ENCODE measurements at places on chromosomes 4 and X.

- no peak for DNase-seq
These were observed 71.3 kb downstream of the SLC9A7 start for GRCh38 chrX:46687619-46688018.

GRCh38 chrX:40809210-40809609 lies 73.9 kb upstream of the MED14 start:
- DNase-seq = no peak

GRCh38 chrX:114650351-114650750 lies 66.5 kb downstream of the HTR2C start:
- DNase-seq = no peak

DNA sequence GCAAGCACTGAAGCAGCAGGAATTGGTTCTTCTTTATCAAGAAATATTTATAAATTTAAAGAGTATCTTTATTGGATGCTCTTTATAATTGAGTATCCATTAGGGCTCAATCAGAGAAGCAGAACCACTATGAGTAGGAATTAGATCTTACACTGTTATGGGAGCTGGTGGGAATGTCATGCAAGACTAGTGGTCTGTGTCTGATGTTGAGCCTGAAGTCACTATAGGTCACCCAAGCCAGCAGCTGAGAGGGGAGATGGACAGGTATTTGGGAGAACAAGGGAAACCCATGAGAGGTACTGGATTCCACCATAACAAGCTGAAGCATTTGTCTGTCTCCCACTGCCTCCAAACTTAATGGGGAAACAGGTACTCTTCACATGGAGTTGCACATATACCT lies 283.7 kb upstream of the BOD1L1 start:
- no peak for DNase-seq

GRCh38 chrX:10512741-10513140 lies 107.6 kb downstream of the MID1 start:
- no peak for DNase-seq

- DNase-seq = no peak
These were observed 595.3 kb downstream of the BCOR start for GRCh38 chrX:39502486-39502885.

- DNase-seq = no peak
These were observed 9.1 kb downstream of the IGFBP7 start for GRCh38 chr4:57100979-57101651.

DNA sequence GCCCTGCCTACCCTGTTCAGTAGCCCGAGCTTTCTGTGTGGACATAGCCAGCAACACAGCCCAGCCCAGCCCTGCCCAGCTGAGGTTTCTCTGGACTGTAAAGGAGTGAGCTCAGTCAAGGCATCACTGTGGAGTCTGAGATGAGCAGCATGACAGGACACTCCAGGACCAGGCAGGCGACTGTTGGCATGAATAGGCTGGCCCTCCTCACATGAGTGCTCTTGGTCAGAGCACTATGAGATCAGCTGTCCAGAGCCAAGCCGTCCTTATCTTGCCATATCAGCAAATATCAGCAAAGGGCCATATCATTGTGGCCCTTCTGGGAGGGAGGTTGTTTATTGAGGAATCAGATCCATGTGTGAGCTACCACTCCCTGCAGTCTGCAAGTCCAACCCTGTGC lies 30.9 kb downstream of the REELD1 start:
- no peak for DNase-seq

- DNase-seq = no peak
These were observed 10.9 kb upstream of the NALF2 start for GRCh38 chrX:69493193-69493592.

- DNase-seq = no peak
These were observed 47.9 kb downstream of the CHIC2 start for GRCh38 chr4:54016504-54016903.

GRCh38 chr4:144591401-144591800 lies 54.6 kb upstream of the HHIP start:
- no peak for DNase-seq

DNA sequence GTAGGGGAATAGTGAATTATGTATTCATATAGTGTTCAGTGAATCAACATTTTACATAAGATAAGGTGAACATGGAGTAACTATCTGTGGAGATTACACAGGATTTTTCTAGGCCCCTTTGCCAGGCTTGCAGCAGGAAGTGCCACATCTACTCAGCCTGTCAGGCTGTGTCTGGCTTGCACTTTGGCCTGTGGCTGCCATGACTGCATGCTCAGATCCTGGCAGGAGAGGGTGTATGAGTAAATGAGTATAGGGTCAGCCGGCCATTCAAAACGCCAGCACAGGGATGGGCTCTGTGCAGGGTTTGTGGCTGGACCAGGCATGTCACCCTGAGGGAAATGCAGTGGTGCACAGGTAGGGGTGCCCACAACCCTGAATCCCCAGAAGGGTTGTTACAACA lies 51.9 kb downstream of the UBQLN2 start:
- no peak for DNase-seq

DNA sequence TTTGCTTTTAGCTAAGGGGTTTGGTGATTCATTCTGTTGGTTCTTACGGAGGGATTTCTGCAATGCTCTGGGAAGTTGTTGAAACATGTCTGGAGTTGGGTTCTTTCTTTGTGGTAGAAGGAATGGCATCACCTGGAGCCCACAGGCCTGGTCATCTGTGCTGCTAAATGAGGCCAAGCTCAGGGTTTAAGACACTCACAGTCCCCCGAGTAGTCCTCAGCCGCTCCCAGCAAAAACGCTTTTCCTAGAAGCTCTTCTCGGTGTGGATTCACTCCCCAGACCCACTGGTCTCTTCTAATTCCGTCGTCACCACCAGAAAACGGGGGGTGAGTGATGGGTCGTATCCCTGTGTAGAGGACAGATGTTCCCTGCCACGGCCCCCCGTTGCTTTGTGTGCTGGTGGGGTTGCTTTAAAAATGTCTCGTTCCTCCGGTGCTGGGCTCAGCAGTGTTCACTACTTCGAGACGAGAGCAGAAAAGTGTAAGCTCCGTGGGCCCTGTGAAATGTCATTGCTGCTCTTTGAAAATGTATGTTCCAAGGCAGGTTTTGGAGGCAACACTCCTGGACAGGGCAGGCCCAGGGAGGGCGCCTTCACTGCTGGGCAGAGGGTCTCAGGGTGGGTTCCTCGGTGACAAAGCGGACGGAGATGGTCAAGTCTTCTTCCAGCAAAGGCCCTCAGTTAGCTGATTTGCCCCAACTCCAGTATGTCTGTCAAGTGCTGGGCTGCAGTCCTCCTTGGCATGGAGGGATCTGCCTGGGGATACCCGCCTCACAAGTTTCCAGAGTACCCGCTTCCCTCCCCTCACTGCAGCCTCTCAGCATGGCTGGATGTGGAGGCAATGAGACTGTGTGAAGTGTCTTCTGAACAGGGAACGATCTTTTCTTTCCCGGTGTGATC lies 37.3 kb downstream of the PSAPL1 start:
- DNase-seq = no peak

- no peak for DNase-seq
These were observed 17.0 kb upstream of the TMEM144 start for GRCh38 chr4:158193171-158193749.

- no peak for DNase-seq
These were observed 255.5 kb downstream of the LDB2 start for GRCh38 chr4:16642897-16643296.

DNA sequence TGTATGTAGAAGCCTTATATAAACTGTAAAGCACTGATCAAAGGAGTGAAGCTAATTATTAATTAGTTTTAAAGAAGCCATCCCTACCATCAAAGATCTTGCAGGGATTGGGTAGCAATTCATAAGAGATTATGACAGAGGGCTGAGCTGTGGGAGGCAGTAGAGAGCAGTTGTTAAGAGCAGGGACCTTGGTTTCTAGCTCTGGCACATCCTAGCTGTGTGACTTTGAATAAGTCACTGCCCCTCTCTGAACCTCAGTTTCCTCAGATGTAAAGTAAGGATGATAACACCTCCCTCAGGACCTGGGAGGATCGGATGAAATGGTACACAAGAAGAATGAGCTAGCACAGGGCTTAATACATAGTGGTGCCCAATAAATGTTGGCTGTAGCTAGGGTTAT lies 45.4 kb downstream of the APLN start:
- no peak for DNase-seq

Data from activated CD4-positive, CD25-positive, alpha-beta regulatory T cell treated with anti-CD3 and anti-CD28 coated beads, Interleukin-2, amount 50 U/mL, for 72 hours (primary cell).